ENCODE measurements at places on chromosomes 1 and 21. TPM values are rescaled to one million over a fixed set of nuclear protein-coding genes. Genes with fewer than 3 reads are reported as not detected.

- no peak for DNase-seq
Measured at GRCh38 chr1:55775007-55775406, 559.8 kb upstream of the USP24 start.

DNA sequence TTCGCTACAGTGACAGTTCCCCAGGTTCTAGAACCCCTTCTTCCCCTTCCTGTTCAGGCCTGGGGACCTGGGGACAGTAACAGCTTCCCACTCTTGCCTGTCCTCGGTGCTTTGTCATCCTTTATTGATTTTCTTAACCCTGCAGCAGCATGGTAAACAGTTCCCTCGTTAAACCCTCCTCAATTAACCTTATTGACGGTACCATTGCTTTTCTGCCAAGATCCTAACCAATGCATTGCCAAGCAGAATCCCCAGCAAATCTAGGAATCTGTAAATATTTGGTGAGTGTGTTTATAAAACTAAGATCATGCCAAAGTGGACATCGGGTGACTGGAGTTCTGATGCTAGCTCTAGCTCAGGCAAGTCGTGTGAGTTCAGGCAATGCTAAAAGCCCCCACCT, 99.6 kb upstream of the KAZN start:
- no peak for DNase-seq

DNA sequence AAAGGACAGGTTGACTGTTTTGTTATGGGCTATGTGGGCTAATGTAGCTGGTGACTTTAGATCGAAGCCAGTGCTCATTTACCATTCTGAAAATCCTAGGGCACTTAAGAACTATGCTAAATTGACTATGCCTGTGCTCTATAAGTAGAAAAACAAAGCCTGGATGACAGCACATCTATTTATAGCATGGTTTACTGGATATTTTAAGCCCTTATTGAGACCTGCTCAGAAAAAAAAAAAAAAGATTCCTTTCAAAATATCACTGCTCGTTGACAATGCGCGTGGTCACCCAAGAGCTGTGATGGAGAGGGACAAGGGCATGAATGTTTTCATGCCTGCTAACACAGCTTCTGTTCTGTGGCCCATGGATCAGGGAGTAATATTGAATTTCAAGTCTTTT, 48.1 kb downstream of the CAMSAP2 start:
- DNase-seq = no peak

DNA sequence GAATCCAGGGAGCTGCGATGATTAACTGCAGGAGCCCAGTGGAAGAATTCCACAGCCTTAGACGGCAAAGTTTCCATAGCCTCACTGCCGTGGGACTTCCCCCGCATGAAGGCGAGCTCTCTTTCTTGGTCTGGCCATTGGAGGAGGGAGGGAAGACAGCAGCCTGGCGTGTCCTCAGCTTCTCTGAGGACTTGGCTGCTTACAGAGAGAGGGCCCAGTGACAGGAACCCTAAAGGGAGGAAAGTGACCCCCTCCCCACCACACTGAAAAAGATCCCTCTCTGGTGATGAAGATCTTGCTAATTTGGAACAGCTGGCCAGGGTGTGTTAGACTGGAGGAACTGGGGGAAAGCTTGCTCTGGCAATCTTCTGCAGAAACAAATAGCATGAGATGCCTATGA, 41.0 kb downstream of the ATP2B4 start:
- no peak for DNase-seq

EVA1C gene
- 13.7 TPM for total RNA-seq
